GM18507 (cell line): ENCODE measurements at places on chromosomes 3 and 15.

GRCh38 chr3:48571938-48572337 is 8.4 kb upstream of the UCN2 start:
- DNase-seq: no peak

DNA sequence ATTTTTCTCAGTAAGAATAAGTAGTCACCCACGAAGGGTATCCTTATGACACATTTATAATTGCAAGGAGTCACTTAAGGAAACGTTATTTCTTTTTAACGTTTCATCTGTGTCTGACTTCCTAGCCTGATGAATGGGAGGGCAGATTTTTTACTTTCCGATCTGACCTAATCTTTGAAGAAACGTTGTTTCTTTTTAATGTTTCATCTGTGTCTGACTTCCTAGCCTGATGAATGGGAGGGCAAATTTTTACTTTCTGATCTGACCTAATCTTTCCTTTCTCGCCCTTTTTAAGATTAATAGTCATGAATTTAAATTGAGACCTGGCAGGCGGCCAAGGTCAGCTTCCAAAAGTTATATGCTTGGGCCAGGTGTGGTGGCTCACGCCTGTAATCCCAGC is 3.0 kb upstream of the KLHL6 start:
- DNase-seq: no peak

DNA sequence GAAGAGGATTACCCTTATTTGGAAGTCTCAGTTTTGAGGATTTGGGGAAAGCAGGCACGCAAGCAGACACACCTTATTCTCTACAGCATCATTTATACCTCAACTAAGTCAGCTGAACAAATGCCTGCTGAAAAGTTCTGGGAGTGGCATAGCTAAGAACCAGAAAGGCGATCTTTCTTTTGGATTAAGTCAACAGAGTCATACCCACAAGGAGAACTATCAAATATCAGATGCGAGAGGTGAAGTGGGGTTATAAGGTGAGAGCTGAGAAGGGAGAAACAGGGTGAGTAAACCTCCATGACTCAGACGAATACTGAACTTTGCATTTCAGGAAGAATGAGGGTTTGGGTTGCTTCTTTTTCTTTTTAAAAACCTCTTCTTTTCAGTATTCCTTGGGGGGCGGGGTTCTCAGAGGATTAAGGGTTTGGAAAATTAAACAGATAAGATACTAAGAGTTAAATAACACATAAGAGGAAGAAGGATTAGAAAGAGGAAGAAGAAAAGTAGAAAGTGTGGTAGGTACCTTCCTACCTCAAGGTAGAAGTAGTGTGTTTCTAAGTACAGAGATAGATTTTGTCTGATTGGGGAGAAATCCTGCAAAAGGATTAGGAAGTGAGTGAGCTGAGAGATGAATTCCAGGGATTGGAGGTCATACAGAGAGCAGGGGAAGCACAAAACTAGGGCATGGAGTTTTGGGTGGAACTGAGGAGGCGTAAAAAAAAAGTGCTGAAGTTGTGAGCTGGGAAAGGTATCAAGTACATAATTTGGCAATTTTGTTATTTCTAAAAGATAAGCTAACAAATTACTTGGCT is 41.3 kb upstream of the ICE2 start:
- DNase-seq: no peak

- no peak for DNase-seq
Observed at GRCh38 chr15:37220949-37221670, 120.8 kb upstream of the MEIS2 start.

DNA sequence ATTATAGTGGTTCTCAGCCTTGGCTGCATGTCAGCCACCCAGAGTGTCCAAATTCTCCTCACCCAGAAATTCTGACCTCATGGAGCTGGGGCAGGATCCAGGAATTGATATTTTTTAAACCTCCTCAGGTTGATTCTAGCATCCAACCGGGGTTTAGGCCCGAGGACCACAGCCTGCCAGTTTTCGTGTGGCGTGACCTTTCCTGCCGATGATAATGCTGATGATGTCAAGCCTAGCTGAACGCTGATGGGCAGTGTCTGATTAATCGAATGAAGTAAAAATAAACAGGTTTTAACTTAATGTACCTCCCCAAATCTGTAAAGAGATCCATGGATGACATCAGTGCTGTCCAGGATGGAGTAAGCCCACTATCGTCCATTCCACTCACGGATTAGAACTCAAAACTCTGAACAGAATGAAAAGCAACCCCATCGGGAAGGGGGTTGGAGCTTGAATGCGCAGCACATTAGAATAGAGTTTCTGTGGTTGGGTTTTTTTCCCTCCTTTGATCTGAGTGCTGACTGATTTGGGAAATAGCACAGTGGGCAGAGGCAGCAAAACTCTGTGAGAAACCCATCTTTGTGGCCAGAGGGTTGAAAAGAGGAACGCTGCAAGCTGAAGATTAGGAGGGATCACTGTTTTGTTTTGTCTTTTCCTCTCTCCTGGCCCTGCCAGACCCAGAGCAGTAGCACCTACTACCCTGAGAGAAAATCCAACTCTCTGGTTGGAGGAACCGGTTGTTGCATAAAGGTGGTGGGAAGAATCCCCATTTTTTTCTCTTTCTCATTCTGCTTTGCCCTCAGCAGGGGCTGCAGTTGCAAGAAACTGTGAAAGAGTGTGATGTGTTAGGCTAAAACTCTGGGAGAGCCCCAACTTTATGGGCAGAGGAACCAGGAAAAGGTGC is 153.9 kb downstream of the APBA2 start:
- no peak for DNase-seq

DNA sequence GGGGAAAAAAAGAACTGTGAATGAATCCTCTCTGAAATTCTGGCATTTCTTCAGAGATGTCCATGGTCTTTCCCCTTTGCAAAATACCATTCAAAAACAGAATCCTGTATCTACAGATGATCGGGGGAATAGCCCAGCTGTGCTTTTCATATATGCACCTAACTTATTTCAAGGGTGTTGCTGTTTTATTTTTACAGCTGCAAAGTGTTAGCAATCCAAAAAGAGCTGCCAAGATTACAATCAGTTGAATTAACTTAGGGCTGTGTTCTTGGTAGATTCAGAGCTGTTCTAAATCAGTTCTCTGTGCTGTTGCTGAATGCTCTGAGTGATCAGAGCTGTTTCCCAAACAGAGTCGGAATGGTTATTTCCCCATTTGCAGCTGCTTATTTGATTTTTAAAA is 175.7 kb upstream of the SEMA6D start:
- DNase-seq: no peak

DNA sequence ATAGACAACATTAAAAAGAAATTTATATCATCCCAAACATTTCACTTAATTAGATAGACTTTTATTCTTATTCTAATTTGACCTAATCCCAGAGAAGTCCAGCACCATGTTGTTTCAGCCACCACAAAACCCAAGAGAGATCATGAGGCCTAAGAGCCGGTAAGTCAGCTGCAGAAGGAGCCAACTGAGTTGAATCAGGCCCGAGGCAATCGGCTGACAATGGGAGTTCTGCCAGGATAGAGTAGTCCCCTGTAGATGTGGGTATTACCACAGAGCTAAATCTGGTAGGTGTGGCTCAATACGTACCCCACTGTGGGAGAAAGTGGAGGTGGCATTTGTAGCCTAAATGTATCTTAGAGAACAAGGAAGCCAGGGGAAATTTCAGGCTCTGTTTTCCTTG is 49.7 kb upstream of the UMPS start:
- no peak for DNase-seq

GRCh38 chr15:95887666-95888390 is 442.7 kb upstream of the NR2F2 start:
- no peak for DNase-seq
